ENCODE measurements at places on chromosomes 3 and 15. TPM values are rescaled to one million over a fixed set of nuclear protein-coding genes. Genes with fewer than 3 reads are reported as not detected.

Gene RAMAC
- 12.5 TPM for total RNA-seq

DNA sequence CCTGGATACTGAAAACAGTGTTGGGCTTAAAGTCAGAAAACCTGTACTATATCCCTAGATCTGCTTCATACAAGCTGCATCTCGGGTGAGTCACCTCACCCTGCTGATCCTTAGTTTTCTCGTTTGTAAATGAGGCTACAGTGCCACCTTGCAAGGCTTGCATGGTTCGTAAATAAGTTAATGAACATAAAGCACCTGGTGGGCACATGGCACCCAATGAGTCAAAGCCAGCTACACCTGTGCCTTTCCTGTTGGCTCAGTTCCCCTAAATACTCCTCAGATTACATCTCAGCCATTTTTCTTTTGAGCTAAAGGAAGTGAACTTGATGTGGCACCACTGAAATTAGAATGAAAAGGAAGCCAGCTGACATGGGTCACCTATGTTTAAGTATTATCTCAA, 26.5 kb downstream of the RTP1 start:
- DNase-seq, result no peak

GRCh38 chr3:10411598-10412332, 90.9 kb upstream of the SEC13 start:
- no peak for DNase-seq

DNA sequence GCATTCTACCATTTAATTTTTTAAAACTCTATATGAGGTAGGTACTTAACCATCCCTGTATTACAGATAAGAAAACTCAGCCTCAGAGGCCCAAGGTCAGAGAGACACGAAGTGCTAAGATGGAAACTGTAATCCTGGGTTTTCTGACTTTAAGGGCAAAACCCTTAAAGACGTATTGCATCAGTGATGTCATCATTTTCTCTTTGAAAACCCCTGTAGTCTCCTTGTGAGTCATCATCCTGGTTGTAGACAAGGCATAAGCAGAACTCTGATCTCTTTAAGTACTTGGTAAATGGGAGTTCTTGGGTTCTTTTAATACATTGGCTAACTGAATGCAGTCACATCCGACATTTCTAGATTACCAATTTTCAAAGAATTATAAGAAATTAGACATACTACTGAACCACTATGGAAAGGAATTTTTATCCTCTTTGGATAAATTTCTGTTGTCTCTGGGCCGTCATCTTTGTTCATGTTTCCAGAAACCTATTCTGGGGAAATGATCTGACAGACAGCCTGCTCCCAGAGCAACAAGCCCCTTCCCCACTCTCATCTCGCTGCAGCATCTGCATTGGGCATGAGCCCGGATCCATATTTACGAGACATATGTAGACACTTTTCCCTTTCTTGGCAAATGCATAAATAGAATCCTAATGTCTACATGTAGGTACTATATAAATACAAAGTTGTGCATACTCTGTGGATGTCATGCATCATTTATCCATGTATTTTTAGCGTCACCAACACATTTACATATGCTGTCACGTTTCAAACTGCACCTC, 48.7 kb upstream of the MDFIC2 start:
- no peak for DNase-seq

DNA sequence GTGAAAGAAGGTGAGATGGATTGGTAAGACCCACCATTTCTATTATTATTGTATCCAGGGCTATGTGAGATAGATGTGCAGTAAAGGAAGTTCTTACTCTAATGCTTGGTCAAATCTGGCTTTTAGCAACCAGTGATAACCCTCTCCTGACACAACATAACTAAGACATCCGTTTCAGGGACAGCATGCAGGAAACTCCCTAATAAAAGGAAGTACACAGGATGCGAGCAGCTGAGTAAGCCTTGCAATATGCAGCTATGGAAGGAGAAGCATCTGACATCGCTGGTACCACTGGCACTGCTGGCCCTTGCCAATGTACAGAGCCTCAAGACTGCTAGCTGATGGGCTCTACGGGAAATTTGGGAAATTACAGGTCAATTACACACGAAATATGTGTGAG, 662.3 kb downstream of the NR2F2 start:
- DNase-seq, result no peak

Gene SAXO2
- total RNA-seq, result 3.3 TPM

GRCh38 chr15:70170096-70170699, 72.5 kb upstream of the TLE3 start:
- peak; percentile 47 for DNase-seq

Gene UQCC5
- 52.9 TPM for total RNA-seq

- DNase-seq, result no peak
Measured at GRCh38 chr3:131772269-131773026, 262.4 kb downstream of the CPNE4 start.

DNA sequence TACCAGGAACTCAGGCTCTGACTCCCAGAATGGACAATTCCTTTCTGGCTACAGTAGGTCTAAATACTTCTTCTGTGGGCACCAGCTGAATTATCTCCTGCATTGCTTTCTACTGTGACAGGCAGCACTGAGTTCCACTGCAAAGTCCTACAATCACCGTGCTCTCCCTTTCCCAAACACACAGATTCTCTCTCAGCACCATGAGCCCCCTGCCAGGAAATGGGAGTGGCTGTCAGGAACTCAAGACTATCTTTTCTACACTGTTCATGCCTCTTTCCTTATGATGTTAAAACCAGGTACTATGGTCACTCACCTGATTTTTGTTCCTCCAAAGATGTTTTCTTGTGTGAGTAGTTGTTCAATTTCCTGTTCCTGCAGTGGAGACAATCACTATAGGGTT, 383.4 kb downstream of the EPHA6 start:
- no peak for DNase-seq

GRCh38 chr15:58459045-58459444, 27.3 kb downstream of the LIPC start:
- DNase-seq, result no peak

DNA sequence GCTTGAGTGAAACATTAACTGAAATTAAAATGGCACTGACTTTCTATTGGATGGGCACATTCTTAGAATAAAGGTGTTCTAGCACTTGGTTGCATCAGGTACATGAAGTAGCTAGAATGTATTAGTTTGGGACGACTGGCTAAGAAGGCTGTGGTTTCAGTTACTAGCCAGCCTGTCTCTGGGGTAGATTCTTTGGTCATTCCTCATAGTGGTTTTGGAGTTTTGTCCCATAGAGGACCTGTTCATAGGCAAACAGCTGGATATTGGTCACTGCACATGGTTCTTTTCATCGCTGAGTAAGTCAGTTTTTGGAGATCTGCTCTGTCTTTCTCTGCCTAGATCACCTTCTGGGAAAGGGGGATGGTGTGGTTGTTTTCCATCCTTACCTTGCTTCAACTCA, 55.3 kb downstream of the ADAMTSL3 start:
- DNase-seq, result no peak
